ENCODE measurements at places on chromosomes 2 and 18.
A peak's percentile ranks its signal among the peaks of the same experiment; 100 is the strongest.

- no peak for DNase-seq
These were observed 148.8 kb downstream of the VAPA start for GRCh38 chr18:10062302-10063300.

- DNase-seq: no peak
These were observed 4.2 kb upstream of the NOSTRIN start for GRCh38 chr2:168798076-168798887.

GRCh38 chr2:168926621-168927386 is 25.7 kb downstream of the G6PC2 start:
- DNase-seq: no peak

- no peak for DNase-seq
These were observed 15.5 kb upstream of the METTL21A start for GRCh38 chr2:207640661-207641060.

DNA sequence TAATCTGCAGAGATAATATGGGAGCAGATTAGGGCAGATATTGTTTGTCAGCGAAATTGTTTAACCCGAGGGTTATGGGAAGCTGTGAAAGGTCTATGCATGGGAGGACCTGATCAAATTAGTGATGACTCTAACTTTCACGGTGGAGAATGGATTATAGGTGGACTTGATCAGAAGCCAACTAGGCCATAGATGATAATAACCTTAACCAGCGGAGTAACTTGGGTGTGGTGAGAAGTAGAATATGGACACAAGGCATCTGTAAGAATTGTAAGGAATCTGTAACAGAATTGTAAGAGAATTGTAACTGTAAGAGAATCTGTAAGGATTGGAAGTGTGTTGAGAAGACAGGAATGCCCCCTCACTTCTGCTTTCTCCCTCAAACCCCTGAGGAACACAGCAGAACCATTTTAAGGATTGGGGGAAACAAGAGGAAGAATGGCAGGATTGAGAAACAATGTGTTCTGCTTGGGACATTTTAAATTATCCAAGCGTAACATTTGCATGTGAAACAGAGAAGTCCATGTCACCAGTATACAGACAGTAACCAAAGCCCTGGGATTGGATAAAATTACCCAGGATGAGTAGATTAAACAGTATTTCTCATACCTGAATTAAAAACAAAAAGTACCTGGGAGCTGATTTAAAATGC is 14.9 kb upstream of the SLC39A10 start:
- DNase-seq: no peak

DNA sequence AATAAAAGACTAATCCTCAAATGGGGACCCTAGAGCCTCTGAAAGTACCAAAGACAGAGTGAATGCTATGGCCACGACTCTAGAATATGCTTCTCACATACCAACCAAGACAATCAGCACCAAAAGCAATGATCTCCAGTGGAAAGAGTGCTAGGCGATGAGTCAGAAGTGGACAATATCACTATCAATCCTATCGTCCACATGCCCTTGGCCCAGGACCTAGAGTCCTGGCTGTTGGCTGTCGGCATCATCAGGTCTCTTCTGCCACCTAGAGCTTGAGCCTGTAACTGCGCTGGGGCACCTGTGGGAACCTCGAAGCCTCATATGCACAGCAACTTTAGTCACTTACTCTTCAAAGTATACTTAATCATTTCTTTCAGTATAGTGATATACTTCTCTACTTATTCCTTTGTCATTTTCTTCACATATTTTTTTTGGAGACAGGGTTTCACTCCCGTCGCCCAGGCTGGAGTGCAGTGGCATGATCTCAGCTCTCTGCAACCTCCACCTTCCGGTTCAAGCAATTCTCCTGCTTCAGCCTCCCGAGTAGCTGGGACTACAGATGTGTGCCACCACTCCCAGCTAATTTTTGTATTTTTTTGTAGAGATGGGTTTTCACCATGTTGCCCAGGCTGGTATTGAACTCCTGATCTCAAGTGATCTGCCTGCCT is 29.7 kb downstream of the NOL10 start:
- DNase-seq: peak; percentile 13

All from stimulated activated CD4-positive, alpha-beta T cell treated with anti-CD3 and anti-CD28 coated beads, TNF-alpha, amount 100 ng/mL, for 4 hours (primary cell).